Motor neuron (in vitro differentiated cells): ENCODE measurements at places on chromosomes 6 and 20.

GRCh38 chr6:32112431-32112980, 3.4 kb upstream of the TNXB start:
- ATAC-seq = no peak

- ATAC-seq = no peak
Observed at GRCh38 chr6:7008451-7008988, 99.2 kb upstream of the RREB1 start.

DNA sequence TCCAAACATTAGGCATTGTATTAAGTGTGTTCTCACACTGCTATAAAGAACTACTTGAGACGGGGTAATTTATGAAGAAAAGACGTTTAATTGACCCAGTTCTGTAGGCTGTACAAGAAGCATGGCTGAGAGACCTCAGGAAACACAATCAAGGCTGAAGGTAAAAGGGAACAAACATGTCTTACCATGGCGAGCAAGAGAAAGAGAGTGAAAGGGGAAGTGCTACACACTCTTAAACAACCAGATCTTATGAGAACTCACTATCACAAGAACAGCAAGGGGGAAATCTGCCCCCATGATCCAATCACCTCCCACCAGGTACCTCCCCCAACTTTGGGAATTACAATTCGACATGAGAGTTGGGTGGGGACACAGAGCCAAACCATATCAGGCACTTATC, 86.6 kb upstream of the TOP1 start:
- ATAC-seq = no peak

GRCh38 chr6:149897855-149898744, at the start of gene RAET1E:
RAET1E (minus strand) TSS chr6:149898113; CDS start chr6:149890901, 7,212 bp downstream.
- ATAC-seq = no peak

DNA sequence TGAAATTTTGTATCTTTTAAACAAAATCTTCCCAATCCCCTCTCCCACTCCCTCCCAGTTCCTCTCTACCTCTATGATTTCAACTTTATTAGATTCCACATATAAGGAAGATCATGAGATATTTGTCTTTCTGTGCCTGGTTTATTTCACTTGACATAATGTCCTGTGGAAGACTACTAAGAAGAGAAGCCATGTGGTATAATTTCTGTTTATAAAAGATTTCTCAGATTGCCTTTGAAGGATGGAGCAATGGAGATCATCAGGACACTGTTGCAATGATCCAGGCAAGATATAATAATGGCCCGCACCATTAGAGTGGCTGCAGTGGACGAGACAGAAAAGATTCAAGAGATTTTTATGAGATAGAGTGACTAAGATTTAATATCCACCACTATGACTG, 13.1 kb downstream of the NRSN1 start:
- no peak for ATAC-seq

DNA sequence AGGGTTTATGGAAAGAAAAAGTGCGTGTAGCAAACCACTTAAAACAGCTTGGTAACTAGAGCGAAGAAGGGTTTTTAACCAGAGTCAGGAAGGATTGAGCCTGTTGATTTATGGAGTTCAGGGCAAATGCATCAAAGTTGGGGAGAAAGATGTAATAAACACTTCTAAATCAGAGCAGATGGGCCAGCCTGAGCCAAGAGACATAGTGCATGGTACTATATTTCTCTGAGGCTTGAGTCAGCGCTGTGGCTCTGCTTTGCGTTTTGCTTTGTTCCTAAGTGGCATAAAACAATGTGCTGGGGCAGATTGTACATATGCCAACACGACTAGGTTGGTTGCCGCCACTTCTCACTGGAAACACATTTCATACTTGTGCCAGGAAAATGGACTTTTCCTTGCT, 111.3 kb downstream of the BCKDHB start:
- no peak for ATAC-seq

DNA sequence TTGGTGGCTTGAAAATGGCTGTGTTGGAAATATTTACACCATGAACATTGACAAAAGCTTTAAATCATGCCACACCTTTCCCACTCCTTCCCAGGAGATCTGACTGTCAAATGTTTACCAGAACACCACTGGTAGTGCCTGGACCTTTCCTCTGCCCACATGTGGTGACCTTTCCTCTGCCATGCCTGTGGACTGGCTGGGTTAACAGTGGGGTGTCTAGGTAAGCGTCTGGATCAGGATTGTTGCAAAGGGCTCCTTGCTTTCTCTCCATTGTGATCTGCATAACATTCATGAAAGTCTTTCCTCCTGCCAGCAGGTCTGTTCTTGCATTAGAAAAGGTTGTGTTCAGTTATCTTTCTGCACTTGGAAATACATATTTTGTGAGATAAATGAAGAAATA, 572.7 kb downstream of the DHX35 start:
- ATAC-seq = no peak

- ATAC-seq = no peak
Observed at GRCh38 chr20:12977328-12978125, 31.2 kb upstream of the SPTLC3 start.

GRCh38 chr6:321536-322258, 29.4 kb downstream of the DUSP22 start:
- ATAC-seq = peak; percentile 99

GRCh38 chr6:48067886-48068277, 43.1 kb downstream of the PTCHD4 start:
- ATAC-seq = no peak

- peak; percentile 50 for ATAC-seq
Observed at GRCh38 chr6:10429638-10430427, 15.0 kb upstream of the TFAP2A start.

GRCh38 chr6:11403035-11403601, 134.4 kb upstream of the TMEM170B start:
- ATAC-seq = no peak

DNA sequence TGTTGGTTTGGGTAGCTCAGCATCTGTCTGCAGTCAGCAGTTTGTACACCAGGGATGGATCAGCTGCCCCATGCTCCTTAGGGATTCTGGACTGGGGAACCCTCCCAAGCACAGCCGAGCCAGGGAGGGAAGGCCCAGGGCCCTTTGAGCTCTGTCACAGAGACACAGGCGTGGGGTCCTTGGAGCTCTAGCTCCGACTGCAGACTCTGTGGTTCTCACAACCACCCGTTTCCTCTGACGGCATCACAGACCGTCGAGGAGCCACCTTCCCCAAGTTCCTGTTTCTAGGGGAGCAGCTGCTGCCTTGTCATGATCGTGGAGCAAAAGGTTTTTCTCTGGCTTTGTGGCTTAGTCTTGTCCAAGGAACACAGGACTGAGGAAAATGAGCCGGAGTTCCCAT, at the start of gene SLA2:
TSS of gene SLA2 (minus strand) at position 199 of the 400 bp plus-strand sequence. CDS start 4,861 bp downstream, outside the sequence.
- ATAC-seq = no peak

- no peak for ATAC-seq
Observed at GRCh38 chr6:16774437-16774836, 13.2 kb upstream of the ATXN1 start.

GRCh38 chr6:335572-335971, 43.3 kb downstream of the DUSP22 start:
- no peak for ATAC-seq

DNA sequence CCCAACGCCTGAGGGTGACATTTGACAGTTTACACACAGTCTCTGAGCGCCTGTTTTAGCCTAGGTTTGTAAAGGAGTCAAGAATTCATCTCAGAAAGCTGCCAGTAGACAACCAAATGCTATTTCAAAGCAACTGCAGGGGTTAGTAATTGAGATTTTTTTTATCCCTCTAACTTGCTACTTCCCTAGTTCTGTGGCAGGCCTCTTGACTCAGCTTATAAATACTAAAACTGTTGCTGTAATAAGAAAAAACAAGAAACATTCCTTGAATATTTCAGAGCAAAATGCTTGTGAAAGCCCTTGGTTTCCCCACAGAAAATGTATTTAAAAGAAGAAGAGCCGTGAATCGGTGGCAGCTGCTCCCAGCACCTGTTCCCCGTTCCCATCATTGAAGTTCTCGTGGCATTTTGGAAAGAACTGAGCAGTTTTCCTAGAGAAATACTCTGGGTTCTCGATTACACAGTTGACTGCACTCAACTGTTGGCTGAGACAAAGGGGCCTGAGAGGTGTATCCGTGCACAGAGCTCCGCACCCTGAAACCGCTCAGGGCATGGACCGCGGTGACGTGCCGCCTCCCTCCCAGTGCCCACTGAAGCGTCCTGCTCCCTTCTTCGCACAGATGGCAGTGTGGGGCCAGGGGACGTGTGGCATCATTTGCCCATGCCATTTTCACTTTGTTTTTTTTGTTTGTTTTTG, 20.9 kb downstream of the DLL1 start:
- ATAC-seq = no peak

GRCh38 chr6:112957536-112957916, 610.4 kb downstream of the RFPL4B start:
- ATAC-seq = no peak

- no peak for ATAC-seq
Observed at GRCh38 chr6:40359808-40360207, 227.4 kb downstream of the LRFN2 start.
